Ecto neural progenitor cell (in vitro differentiated cells): ENCODE measurements at places on chromosomes 1 and 21.

DNA sequence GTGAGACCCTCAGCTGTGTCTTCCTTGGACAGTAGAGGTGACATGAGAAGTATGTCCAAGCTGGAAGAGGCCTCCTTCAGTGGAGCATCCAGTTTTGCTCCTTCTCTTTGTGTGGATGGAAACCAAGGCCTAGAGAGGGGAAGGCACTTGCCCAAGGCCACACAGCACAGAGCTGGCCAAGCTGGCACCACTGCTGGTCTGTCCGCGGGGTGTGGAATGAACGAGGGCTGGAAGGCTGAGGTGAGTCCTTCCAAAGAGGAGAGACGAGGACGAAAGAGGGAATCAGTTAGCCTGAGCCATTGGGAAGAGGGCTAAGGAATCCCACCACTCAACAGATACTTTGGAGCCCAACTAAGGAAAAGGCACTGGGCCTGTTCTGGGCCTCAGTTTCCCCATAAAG is 27.8 kb upstream of the SELENON start:
- no peak for DNase-seq

DNA sequence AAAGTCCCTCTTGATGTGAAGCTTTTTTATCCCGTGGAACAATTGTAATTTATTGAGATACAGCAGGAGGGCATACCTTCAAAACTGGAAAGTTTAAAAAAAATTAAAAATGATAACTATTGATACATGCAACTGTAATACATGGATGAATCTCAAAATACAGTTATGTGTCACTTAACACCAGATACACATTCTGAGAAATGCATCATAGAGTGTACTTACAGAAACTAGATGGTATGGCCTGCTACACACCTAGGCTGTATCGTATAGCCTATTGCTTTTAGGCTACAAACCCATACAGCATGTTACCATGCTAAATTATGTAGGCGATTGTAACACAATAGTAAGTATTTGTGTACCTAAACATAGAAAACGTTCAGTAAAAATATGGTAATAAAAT is 7.1 kb upstream of the AKNAD1 start:
- no peak for DNase-seq

DNA sequence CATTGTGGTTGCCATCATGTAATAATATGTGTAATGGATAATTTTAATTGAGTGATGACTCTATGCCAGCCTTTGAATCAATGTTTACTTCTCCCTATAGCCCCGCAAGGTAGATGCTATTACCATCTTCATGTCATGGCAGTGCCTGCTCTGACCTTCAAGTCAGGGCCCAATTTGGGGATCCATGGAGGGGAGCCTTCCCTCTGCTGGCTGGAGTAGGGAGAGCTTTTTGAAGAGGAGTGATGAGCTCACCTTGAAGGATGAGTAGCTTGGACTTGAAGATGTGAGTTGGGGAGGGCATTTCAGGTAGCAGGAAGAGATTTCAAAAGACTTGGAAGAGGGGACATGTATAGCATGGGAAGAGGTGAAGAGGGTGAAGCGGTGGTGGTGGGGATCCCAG is 189.2 kb downstream of the FOXD2 start:
- peak; percentile 24 for DNase-seq

DNA sequence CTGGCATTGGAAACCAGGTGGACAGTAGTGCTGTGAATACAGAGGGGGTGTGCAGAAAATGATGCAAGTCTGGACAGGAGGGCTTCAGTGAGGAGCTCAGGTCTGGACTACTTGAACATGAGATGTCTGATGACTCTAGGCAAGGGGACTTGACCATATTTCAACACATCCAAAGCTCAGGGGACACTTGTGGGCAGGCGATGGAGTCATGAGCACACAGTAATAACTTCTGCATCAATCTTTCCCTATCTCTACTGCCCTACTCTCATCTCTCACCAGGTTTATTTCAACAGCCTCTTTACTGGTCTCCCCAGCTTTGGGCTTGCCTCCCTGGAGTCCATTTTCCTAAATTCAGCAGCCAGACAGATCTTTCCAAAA is 21.9 kb downstream of the FMO2 start:
- no peak for DNase-seq

DNA sequence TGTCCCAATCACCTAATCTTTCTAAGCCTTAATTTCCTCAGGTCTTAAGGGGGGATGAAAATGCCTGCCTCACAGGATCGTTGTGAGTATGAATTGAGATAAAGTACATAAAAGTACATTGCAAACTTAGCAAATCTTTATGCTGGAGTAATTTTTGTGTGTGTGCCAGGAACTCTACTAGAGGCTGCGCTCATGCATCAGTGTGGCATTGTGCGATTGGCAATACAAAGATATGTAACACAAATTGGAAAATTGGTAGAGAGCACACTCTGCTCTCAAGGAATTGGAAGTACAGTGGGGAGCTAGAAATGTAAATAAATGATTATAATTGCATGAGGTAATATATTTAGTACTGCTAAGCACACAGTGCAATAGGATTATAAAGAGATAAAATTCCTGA is 398.3 kb downstream of the DUSP10 start:
- no peak for DNase-seq

DNA sequence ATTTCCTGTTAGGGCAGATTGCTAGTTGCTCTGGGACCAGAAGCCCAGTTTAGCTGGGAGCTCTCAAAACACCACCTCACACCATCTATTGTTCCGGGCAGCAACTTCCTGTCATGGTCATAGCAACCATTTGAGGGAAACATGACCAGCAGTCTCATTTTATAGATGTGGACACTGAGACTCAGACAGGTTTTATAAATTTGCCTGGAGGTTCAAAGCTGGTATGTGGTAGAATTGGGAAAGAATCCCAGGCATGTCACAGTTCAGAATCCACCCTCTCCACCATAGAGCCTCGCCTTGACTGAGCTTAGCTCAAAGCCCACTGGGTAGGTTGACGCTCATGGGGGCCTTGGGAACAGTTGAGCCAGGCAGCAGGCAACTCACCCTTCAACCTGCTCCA is 14.0 kb upstream of the TRIM67 start:
- no peak for DNase-seq
